WTC11 (cell line): ENCODE measurements at places on chromosomes 4 and X. TPM values are rescaled to one million over a fixed set of nuclear protein-coding genes. Genes with fewer than 3 reads are reported as not detected.

GRCh38 chr4:75989846-75990528, 758 bp downstream of the SDAD1 start:
- DNase-seq, result no peak

DNA sequence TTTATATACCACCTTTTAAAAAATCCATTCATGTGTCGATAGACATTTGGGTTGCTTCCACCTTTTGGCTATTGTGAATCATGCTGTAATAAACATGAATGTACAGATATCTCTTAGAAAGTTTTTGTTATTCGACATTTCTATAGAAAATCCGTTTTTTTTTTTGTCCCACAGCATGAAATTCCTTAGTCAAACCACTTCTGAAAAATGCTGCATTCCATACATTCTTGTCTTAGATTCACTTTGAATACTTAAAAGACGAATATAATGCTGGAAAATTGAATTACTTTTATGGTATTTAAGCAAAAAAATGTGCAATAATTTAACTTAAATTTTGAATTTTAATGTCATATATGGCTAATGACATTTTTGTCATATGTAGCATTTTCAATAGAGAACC, 1345.5 kb downstream of the TECRL start:
- DNase-seq, result no peak

GRCh38 chr4:136650541-136651277, 881.6 kb downstream of the PCDH18 start:
- DNase-seq, result no peak

- DNase-seq, result no peak
These were observed 113.2 kb downstream of the STPG2 start for GRCh38 chr4:98030059-98030458.

Gene PPP2R2C
- 9.0 to 11.5 TPM (median 9.4 TPM) in 3 replicates for total RNA-seq

Gene ATOH1
- total RNA-seq, result 0.60 to 0.62 TPM (median 0.61 TPM) in 3 replicates
